ENCODE measurements at places on chromosomes 13 and 19.

GRCh38 chr13:19742643-19743042 lies 40.1 kb downstream of the PSPC1 start:
- DNase-seq = no peak

DNA sequence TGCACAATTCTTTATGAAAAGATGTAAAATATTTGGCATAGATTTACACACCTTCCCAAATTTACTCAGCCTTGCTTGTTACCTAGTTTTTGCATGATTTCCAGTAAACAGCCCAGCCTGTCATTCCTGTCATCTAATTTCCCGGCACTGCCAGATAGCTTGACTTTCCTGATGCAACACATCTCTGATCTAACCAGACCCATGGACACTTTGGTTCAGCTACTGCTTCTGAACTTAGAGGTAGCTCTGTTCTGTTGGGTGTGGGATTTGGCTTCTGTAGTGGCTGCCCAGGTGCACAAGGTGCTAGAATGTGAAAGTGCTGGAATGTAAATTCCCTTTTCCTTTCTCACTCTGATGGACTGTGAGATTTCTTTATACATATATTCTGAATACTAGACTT lies 1033.5 kb downstream of the SLITRK1 start:
- no peak for DNase-seq

- no peak for DNase-seq
These were observed 50.1 kb upstream of the MAB21L1 start for GRCh38 chr13:35526577-35526976.

DNA sequence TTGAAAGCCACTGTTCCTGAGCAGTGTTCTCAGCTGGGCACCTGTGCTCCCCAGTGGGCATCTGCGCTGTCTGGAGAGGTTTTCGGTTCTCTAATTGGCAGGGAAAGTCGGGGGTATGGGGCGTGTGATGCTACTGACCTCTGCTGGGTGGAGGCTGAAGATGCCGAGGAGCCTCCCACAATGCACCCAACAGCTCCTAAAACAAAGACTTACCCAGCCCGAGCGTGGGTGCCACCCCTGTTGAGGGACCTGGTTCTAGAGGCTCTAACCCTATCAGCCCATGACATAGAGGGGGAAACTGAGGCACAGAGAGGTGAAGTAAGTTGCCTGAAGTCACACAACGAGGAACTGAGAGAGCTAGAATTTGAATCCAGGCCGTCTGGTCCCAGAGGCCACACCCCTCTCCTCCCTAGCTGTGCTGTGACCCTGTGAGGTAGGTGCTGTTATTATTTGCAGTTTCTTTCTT lies 2.3 kb downstream of the SPACA4 start:
- DNase-seq = peak; percentile 62

- no peak for DNase-seq
These were observed 22.5 kb upstream of the ALOX5AP start for GRCh38 chr13:30712536-30713532.

DNA sequence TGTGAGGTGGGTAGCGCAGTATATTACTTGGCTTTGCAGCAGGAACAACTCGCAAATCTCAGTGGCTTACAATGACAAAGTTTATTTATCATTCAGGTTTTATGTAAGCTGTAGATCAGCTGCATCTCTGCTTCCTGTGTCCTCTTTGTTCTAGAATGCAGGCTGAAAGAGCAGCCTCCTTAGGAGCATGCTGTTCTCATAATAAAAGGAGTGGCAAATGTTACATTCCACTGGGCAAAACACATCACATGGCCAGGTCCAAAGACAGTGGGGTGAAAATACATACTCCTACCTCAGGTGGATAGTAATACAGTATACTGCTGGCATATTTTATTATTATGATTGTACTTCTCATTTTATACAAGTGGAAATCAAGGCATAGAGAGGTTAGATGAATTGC lies 1.2 kb upstream of the CSNK1A1L start:
- no peak for DNase-seq

DNA sequence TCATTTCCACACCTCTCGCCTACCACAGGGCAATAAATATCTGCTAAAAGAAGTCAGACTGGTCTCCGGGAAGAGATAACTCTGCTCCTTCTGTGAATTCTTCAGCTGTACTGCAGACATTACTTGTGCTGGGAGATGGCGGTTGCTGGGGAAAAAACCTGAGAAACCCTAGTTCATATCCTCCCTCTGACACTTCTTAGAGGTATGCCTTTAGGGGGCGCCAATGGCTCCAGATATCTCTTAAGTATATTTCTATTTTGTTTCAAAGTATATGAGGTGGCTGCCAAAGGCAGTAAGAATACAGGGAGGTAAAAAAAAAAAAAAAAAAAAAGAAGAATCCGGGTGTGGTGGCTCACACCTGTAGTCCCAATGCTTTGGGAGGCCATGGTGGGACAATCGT lies 175.2 kb downstream of the PAN3 start:
- DNase-seq = no peak

DNA sequence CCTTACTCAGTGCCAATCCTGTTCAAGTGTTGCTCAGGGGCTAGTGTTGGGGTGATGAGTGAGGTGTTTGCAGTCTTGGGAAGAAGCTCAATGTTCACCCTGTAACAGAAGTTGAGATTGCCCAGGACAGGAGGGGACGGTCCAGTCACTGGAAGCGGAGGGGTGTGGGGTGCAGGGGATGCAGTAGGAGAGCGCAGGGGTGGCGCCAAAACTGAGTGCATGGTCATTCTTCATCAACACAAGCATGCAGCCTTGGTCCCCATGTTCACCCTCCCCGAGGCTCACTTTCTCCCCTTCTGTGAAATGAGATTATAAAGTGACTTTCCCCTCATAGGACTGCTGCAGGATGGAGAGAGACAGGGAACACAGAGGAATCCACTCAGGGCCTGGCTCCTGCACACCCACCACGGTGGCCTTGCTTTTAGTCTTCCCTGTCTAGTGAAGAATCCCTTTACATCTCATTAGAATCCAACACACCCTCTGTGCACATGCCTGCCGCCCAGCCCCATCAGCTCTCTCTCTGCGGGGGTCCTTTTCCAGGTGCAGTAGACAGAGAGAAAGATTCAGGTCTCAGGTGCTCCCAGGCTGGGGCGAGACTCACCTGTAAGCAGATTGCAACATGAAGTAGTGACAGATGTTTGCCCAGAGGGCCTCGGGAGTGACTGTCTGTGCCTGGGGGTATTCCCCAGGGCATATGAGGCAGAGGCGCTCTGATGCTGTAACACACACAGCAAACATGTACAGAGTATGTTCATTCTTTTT lies 93.2 kb downstream of the TSHZ3 start:
- DNase-seq = no peak

GRCh38 chr19:1290703-1291651 lies 5.3 kb downstream of the EFNA2 start:
- no peak for DNase-seq

GRCh38 chr19:5907241-5907640 lies 2.6 kb downstream of the VMAC start:
- DNase-seq = no peak

DNA sequence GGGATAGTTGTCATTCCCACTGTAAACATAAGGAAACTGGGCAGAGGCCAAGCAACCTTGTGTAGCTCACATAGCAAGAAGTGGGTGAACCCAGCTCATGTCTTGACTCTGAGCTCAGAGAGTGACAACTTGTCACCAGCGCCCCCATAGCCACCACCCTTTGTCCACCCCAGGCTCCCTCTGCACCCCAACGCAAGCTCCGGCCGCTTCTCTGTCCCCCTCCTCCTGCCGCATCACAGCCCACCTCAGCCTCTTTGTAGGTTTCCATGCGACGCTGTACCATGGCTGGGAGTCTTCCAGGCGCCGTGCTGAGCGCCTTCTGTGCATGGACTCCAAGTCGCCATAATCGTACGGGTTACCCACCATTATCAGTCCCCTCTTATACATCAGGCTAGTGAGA lies 3.3 kb downstream of the GP6 start:
- no peak for DNase-seq

DNA sequence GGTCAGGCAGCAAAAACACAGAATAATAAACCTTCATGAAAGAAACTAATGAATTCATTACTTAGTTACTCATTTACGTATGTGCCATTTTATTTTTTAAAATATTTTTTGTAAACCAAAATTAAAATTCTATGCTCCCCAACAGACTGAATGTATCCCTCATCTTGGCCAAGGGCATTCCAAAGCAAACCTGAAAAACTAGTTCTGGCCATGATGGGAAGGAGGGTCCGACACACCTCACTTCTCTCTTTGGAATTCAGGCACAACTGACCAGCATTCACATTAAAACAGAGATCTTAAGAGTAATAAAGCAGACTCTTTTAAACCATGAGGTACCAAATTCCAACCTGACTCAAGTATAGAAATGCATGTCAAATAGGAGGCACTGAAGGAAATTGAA lies 1576.9 kb upstream of the SPRY2 start:
- no peak for DNase-seq

DNA sequence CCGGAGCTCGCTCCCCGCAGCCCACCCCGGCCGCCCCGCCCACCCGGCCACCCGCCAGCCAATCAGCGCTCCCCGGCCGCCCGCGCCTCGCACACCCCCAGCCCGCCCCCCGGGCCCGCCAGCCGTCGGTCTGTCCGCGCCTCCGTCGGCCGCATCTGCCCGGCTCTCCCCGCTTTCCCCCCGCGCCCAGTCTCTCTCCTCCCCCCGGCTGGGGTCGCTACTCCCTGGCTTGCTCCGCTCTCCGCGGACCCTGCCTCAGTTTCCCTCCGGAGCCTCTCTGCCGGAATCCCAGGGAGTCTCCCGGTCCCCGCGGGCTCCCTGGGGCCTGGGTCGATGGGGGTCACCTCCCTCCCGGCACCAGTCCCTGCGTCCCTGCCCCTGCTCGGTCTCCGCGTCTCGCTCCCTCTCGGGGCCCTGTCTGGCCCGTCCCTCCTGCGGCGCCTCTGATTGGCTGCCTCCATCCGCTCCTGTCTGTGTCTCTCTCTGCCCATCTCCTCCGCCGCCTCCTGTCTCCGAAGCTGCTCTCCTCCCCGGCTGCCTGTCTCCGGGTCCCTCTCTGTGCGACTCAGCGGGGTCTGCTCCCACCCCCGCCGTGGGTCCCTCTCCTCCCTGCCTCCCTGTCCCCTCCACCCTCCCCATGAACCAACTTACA lies 484 bp downstream of the IL11 start:
- peak; percentile 99 for DNase-seq

DNA sequence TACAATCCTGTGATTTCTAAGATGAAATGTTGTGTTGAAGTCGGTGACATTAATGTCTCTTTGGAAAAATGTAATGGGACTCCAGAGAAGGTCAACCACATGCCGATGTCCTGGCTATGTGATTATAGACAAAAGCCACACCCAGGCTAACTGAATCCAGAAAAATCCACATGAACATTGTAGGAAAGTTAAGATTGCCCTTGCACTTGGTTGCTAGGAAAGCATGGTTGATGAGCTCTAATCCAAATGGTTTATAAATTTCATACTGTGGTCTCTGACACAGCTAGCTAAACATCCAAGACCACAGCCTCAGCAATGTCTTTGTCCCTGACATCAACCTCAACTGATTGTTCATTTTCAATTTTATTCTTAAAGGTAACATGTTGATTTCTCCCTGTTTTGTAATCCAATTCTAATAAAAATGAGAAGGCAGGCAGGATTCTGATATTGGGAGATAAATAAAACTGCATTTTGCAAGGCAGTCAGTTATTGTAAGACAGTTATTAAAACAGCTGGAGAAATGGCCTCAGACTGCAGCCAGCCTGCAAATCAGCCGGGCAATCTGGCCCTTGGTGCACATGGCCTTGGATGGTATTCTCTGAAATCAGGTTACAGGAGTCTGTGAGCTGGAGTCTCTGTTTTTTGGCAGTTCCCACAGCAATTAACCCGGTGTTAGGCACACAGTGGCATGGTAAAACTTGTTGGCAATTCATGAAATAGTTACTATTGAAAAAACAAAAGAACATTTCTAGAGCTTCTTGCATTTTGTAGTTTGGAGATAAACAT lies 93.9 kb downstream of the STARD13 start:
- no peak for DNase-seq

GRCh38 chr13:44710576-44710975 lies 134.4 kb upstream of the TSC22D1 start:
- peak; percentile 44 for DNase-seq

DNA sequence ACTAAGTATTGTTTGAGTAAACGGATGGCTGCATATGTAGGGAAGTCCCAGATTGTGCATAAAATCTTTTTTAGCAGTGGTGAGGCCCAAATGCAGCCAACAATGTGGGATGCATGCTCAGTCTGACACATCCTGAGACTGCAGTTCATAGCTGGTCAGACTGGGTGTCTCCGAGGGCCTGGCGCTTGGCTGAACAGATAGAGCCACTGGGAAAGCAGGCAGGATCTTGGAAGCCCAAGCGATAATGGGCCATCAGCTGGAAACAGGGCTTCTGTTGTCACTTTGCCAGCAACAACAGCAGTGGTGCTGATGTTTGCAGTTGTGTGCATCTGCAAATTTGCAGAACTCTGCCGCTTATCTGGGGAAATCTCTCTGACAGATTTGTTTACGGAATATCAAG lies 36.1 kb downstream of the MTUS2 start:
- no peak for DNase-seq

DNA sequence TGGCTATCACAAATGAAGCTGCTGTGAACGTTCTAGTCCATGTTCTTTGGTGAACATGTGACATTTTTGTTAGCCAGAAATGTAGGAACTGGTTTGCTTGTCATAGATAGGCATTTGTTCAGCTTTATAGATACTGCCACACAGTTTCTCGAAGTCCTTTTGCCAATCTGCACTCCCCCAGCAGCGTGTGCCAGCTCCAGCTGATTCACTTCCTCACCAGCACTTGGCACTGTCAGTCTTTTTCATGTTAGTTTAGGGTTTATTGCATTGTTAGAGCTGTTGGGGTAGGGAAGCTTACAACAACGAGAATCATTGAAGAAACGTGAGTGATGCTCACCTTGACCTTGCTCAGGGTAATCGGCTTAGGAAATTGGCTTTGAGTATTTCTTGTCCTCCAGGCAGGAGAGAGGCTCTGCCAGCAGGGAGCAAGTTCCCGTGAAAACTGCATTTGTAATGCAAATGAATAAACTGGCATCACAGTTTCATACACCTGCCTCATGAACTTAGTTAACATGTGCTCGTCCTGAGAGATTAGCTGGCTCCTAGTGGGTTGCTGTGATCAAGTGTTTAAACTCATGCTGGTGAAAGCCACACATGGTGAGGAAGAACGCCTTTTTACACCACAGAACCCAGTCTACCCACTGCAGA lies 83.9 kb downstream of the ING1 start:
- no peak for DNase-seq

GRCh38 chr13:25478186-25478585 lies 106.4 kb downstream of the ATP8A2 start:
- no peak for DNase-seq

GRCh38 chr13:78376033-78376432 lies 227.3 kb downstream of the POU4F1 start:
- no peak for DNase-seq

DNA sequence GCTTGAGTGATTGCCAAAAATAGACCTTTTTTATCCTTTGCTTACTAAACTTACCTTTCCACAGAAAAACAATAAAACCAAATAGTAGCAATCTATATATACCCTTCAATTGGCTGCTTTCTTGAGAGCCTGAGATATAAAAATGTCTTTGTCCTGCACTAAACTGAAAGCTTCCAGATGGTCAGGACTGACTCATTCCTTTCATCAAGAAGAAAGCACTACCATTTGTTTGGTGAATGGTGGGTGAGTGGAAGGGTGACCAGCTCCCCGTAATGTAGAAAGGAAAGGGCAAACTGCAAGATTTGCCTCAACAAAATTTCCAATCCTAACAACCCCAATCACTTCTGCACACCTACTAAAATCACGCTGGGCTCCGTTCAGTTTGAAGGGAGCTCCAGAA lies 67.8 kb downstream of the SACS start:
- no peak for DNase-seq

Data from H54 (cell line).